ENCODE measurements at places on chromosomes 5 and 9. TPM values are rescaled to one million over a fixed set of nuclear protein-coding genes. Genes with fewer than 3 reads are reported as not detected.

Gene GOLM1
- 443 TPM for total RNA-seq

Gene EIF4E1B
- total RNA-seq = not detected

Gene ZNF354C
- 1.7 TPM for total RNA-seq

Gene PCDHB12
- 0.24 TPM for total RNA-seq

Gene PCDHA12
- total RNA-seq = 0.18 TPM
